ENCODE measurements at places on chromosomes 6 and 20.
A peak's percentile ranks its signal among the peaks of the same experiment; 100 is the strongest.

DNA sequence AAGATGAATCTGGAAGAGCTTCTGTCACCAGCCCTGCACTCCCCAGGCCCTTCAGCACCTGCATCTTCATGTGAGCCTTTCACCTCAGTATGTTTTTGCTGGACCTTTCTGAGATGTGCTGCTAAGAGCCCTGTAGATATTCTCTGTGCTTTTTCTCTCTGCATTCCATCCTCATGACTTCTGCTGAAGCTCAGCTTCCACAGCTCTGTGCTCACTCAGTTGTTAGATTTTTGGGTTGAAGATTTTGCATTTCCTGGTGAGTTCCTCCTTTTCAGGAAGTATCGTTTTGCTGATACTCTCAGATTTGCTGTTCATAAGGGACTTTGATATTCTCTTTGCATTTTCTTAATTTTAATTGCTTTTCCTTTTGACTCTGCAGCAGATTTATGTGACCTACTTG, 18.3 kb downstream of the KIAA1586 start:
- no peak for DNase-seq

GRCh38 chr6:158069800-158070195, 88.1 kb downstream of the SYNJ2 start:
- DNase-seq = no peak

GRCh38 chr6:169171951-169172350, 81.7 kb downstream of the THBS2 start:
- no peak for DNase-seq

DNA sequence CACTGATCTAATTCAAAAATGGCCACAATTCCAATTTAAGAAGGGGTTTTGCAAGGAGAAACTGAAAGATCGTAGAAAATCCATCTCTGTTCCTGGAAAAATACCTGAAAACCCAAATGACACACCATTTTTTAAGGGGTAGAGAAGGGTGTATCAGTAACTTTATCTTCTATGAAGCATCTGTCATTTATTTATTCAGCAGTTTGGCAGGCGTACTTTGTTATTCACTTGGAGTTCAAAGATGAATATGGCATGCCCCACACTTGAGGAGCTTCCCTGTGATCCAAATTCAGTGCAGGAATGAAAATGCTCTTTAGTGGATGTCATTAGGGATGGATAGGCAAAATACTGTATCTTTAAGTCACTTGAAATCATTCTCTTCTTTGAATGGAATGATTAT, 7.2 kb downstream of the HINT3 start:
- DNase-seq = peak; percentile 27

- DNase-seq = no peak
Measured at GRCh38 chr20:61516346-61517208, 264.5 kb downstream of the CDH4 start.

GRCh38 chr20:34575271-34575670, 16.8 kb downstream of the MAP1LC3A start:
- DNase-seq = no peak

DNA sequence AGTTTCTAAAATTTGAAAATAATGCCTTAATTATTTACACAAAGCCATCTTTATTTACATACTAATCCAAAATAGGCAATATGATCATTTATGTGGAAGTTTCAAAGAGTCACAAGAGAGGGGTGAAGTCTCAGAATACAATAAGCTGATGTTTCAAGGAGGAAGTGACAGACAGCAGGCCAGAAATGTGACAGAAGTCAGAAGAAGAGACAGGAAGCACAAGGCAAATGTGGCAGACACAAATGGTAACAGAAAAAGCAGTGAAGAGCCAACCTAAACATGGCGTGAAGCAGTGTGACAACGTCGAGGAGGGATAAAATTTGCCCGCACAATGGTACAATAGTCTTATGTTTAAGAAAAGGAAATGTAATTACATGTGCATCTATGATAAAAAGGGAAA, 59.8 kb downstream of the SHPRH start:
- no peak for DNase-seq

DNA sequence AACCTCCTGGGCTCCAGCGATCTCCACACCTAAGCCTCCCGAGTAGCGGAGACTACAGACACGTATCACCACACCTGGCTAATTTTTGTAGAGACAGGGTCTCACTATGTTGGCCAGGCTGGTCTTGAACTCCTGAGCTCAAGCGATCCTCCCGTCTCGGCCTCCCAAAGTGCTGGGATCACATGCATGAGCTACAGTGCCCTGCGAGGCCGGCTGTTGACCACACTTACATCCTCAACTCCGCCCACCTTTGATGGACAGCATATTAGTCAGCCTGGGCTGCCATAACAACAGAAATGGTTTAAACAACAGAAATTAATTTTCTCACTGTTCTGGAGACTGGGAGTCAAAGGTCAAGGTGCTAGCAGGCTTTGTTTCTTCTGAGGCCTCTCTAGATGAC, 107.7 kb downstream of the JPH2 start:
- no peak for DNase-seq

DNA sequence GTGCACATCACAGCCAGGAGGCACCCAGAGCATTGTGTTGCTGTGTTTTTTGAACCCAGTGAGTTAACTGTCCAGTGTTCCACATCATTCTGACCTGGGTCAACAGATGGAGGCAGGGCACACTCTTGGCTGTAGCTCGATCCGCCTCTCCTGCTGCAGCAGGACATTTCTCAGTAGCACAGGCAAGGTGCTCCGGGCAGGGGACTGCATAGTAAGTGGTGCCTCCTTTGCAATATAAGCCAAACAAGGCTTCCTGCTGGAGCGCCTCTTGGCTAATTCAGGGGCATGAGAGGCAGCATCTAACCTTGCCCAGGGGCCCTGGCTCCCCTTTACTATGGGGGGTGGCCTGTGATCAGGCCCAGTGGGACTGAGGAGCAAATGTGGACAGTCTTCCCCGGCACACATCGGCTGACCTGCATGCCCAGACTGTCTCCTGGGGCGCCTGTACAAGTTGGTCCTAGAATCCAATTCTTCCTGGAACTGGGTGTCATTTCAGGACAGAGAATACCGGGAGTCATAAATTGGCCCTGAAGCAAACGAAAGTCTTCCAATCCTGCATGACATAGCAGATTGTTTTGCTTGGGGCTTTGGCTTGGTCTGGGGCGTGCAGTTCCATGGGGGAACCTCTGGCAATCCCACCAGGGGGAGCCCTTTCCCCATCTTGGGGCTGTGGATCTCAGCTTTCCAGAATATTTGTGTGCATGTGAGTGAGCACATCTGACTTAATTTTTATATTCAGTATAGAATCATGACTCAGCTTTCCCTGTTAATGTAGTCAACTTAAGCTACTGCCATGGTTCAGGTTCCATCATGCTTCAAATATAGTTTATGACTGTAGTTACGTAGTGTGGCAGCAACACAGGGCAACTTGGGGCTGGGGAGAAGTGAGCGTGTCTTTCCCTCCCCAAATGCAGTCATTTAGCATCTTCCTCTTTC, 56.0 kb upstream of the DDR1 start:
- DNase-seq = peak; percentile 53

- DNase-seq = no peak
Measured at GRCh38 chr20:5908981-5909380, 41.4 kb downstream of the TRMT6 start.

DNA sequence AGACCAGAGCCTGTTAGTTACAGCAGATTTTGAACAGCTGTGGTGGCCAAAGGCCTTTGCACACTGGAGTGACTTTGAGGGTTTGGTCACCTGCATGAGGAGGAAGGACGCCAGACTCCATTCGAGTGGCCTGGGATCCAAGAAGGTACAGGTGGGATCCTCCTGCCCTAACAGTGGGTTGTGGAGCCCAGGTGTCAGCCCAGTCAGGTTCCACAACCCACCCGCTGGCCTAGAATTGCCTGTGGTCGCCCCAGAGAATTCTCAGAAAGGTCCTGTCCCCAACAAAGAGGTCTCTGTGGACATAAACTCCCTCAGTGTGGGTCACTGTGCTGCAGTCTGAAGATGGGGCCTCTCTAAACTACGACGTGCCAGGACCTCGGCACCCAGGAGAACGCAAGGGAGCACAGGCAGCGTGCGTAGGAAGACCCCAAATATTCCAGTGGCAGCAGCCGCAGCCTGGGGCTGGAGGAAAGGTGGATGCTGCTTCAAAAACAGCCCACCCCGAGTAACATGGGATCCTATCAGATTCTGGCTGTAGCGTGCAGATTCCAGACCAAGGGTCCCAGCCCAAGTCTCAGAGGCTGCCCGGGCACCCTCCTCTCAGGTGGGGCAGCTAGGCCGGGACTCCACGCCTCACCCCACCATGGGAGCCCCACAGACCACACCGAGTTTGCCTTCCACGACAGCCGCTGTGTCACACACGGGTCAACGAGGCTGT, 16.0 kb downstream of the ACSS1 start:
- no peak for DNase-seq

DNA sequence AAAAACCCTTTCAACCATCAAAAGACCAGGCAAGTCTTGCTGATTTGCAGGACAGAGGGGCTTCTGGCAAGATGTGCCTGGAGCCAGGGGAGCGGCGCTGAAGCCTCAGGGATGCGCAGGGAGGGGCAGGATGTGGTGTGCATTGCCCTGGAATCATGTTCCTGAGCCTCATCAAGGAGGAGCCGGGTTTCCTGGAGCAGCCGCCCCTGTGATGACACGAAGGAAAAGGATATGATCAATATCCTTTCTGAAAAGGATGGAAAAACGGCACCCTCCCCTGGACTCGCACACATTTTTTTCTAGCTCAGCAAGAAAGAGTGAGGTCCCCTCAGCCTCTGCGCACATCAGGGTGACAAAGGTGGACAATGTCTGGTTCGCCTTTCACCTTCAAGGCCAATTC, 173.1 kb upstream of the SSTR4 start:
- no peak for DNase-seq

DNA sequence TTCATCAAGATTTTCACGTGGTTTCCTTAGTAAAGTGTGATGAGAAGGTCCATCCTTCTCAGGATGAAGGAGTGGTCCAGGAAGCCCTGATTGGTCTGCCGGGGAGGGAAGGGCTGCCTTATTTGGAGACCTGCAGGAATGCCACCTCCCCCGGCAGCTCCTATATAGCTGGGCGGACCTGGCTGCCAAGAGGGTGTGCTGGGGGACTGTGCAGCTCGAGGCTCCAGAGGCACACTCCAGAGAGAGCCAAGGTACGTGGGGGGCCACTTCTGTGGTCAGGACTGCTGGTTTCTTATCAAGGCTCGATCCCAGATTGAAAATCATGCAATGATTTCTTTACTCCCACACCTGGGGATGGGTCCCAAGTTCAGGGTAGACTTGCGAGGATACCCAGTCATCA, at the start of gene PRND:
Gene PRND, plus strand, starts transcription at position 191 of the 400 bp plus-strand sequence. CDS start 2,643 bp downstream, outside the sequence.
- no peak for DNase-seq

DNA sequence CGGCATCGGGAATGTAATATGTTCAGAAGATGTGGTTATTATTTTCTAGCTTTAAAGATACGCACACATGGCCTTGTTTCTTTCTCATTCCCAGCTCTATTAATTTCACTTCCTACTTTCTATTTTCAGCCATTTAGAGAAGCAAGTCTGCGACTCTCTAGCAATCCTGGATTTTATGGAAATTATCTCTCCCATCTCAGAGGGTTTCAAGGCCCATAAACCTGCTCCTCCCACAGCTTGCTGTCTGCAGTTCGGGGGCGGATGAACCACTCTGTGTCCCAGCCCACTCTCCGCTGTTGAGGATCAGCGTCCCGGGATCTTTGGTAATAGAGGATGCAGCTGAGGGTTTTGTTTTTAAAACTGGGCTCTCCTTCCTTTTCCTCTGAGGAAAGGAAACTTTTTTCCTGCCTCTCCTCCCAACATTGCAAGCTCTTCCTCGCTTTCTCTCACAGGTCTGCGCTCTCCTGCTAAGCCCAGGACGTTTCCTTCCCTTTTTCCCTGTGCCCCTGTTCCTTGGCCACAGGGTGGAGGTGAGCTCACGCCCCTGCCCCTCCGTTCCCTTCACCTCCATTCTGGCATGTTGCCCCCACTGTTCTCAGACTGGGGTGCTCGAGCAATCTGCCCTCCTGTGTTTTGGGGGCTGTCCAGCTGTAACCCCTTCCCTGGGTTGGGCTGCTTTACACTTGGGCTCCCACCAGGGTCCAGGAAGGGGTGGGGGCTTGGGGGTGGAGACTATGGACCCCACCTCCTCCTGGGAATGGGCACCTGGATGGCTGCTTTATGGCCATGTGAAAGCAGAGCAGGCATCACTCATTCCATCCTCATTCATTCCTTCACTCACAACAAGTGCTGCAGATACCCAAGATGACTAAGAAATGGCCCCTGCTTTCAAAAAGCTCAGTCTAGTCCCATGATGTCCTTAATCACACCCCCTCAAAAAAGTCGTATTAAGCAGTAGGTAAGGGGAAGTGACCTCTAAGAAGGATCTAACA, 54.9 kb downstream of the ZBTB9 start:
- no peak for DNase-seq

DNA sequence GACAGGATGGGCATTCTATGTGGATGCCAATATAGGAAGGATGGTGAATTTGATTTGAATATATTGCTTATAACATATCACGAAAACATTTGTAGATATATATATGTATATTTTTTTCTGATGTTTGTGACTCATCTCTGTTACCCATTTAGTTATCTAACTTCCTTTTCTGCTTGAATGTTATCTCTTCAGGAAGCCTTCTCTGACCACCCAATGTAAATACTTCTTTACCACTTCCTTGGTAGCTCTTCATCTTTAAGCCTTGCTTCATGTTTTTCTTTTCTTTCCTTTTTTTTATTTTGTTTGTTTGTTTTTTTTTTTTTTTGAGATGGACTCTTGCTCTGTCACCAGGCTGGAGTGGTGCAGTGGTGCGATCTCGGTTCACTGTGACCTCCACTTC, 260.5 kb upstream of the EPHA7 start:
- no peak for DNase-seq

GRCh38 chr6:66429210-66429609, 722.2 kb upstream of the EYS start:
- no peak for DNase-seq

DNA sequence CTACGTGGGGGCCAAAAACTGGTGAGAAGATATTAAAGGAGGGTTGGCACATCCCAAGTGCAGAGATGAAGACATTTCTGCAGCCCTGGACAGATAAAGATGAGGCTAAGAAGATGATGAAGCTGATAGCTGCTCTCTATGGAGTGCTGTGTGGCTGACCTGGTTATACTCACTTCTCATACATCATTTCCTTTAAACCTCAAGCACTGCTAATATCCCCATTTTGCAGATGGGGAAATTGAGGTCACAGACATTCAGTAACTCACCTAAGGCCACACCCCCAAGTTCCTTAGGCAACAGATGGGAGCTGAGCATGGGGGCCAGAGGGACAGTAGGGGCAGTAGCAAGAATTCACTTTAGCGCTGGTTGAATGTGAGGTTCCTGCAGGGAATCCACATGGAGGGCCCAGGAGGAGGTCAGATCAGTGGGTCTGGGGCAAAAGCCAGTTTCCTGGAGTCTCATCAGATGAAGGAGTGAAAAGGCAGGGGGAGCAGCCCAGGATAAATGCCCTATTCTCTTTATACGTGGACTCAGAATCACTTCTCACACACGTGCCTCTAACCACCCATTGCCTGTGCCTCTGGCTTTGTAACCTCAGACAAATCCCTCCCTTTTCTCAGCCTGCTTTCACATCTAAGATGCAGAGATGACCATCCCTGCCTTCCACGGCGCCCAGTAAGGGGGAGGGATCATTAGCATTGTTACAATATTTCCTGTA, 125.8 kb downstream of the NFATC2 start:
- no peak for DNase-seq

Measured in DMS 273 treated with DMSO at 0.1 percent for 48 hours (cell line).